ENCODE measurements at places on chromosomes 5 and 9. TPM values are rescaled to one million over a fixed set of nuclear protein-coding genes. Genes with fewer than 3 reads are reported as not detected.

SLC36A3 gene
- polyA plus RNA-seq, result not detected

CRB2 gene
- 0.05 TPM for polyA plus RNA-seq

ANGPTL2 gene
- polyA plus RNA-seq, result not detected

ITK gene
- 129 TPM for polyA plus RNA-seq

SPATA31A3 gene
- polyA plus RNA-seq, result not detected

SPACA9 gene
- polyA plus RNA-seq, result 1.4 TPM

C1QTNF3 gene
- polyA plus RNA-seq, result 0.39 TPM

ANKRD34B gene
- not detected for polyA plus RNA-seq

PGM5 gene
- not detected for polyA plus RNA-seq

MARVELD2 gene
- 1.4 TPM for polyA plus RNA-seq

FIBCD1 gene
- polyA plus RNA-seq, result not detected

JAK2 gene
- polyA plus RNA-seq, result 9.6 TPM

HNRNPK gene
- 884 TPM for polyA plus RNA-seq

- H3K27me3 ChIP-seq, result no peaks in the 10 kb centered on the region
- H3K4me1 ChIP-seq, result peaks cover 58% of the 10 kb centered on the region
- DNase-seq, result no peak
- H3K36me3 ChIP-seq, result peaks cover 19% of the 10 kb centered on the region
- H3K27ac ChIP-seq, result no peak overlapping the region
These were observed 9.7 kb downstream of the PTGER4 start for GRCh38 chr5:40689438-40689837.

DNA sequence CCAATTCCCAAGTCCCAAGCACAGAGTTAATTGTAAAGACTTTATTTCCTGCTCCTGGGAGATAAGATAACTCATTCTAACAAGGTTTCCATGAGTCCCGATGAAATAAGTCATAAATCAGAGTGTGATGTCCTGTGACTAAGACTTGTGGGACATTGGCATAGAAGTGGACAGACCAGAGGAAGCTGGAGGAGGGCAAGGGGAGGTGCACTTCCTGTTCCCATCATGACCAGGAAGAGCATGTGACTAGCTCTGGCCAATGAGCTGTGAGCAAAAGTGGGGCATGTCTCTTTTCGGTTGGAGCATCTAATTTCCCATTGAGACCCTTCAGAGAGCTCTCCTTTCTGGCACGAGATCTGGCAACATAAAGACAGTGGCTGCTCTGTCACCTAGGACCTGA, 100.4 kb downstream of the ZNF354C start:
- no peaks in the 10 kb centered on the region for H3K36me3 ChIP-seq
- no peak for DNase-seq
- H3K27me3 ChIP-seq, result no peaks in the 10 kb centered on the region
- no peak overlapping the region for H3K27ac ChIP-seq

- no peak for DNase-seq
- no peaks in the 10 kb centered on the region for H3K4me1 ChIP-seq
- no peak overlapping the region for H3K4me3 ChIP-seq
- no peaks in the 10 kb centered on the region for H3K27me3 ChIP-seq
- no peak overlapping the region for H3K27ac ChIP-seq
- H3K36me3 ChIP-seq, result no peaks in the 10 kb centered on the region
These were observed 169.2 kb downstream of the SAXO1 start for GRCh38 chr9:18863791-18864190.

GRCh38 chr5:94188725-94189124, 429.7 kb downstream of the KIAA0825 start:
- no peak overlapping the region for H3K4me3 ChIP-seq
- H3K36me3 ChIP-seq, result no peaks in the 10 kb centered on the region
- no peaks in the 10 kb centered on the region for H3K4me1 ChIP-seq
- no peaks in the 10 kb centered on the region for H3K27me3 ChIP-seq
- no peak overlapping the region for H3K27ac ChIP-seq

- no peak for DNase-seq
- no peak overlapping the region for H3K27ac ChIP-seq
- H3K36me3 ChIP-seq, result no peaks in the 10 kb centered on the region
- H3K4me3 ChIP-seq, result no peak overlapping the region
- no peaks in the 10 kb centered on the region for H3K27me3 ChIP-seq
These were observed 128.2 kb downstream of the YTHDC2 start for GRCh38 chr5:113641715-113642114.

GRCh38 chr5:148599187-148599586, 55.1 kb downstream of the HTR4 start:
- H3K27me3 ChIP-seq, result no peaks in the 10 kb centered on the region
- no peak for DNase-seq
- no peak overlapping the region for H3K4me3 ChIP-seq
- no peaks in the 10 kb centered on the region for H3K4me1 ChIP-seq
- no peak overlapping the region for H3K27ac ChIP-seq

- DNase-seq, result no peak
- H3K36me3 ChIP-seq, result no peaks in the 10 kb centered on the region
- no peaks in the 10 kb centered on the region for H3K27me3 ChIP-seq
- H3K27ac ChIP-seq, result no peak overlapping the region
- H3K4me3 ChIP-seq, result no peak overlapping the region
These were observed 413.4 kb upstream of the SLC30A5 start for GRCh38 chr5:68680366-68680765.

DNA sequence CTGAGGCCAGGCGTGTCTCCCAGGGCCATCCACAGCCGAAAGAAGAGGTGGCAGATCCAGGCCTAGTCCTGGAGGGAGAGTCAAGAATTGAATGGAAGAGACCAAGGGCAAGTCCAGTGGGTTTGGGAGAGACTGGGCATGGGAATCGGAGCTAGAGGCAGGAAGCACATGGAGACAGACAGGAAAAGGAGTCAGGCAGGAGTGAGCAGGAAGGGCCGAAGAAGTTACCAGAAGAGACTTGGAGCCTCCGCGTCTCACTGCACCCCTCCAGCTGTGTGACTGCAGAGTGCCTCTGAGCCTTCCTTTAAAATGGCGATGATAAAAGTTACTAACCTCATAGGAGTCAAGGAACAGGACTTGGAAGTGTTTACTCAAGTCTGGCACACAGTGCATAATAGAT, 64.4 kb upstream of the ANGPTL2 start:
- no peak overlapping the region for H3K27ac ChIP-seq
- no peaks in the 10 kb centered on the region for H3K36me3 ChIP-seq
- H3K27me3 ChIP-seq, result no peaks in the 10 kb centered on the region
- H3K4me3 ChIP-seq, result no peak overlapping the region

DNA sequence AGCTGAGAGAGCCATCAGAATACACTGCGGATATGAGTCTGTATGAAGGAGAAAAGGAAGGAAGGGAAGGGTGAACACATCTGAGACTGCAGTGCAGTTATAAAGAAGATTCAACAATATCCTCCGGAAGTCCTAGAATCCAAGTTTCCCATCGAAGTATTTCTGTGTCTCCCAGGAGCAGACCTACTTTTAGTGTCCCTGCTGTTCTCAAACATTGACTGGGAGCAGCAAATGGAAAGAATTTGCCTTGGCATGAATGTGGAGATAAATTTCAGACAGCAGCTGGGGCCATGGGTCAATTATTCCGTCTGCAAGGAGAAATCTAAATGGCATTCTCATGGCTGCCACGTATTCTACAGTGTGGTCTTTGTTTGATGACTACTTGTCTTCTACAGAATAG, 478.1 kb upstream of the SMC2 start:
- H3K36me3 ChIP-seq, result no peaks in the 10 kb centered on the region
- no peaks in the 10 kb centered on the region for H3K4me1 ChIP-seq
- H3K27ac ChIP-seq, result no peak overlapping the region
- no peak for DNase-seq
- H3K27me3 ChIP-seq, result no peaks in the 10 kb centered on the region
- H3K4me3 ChIP-seq, result no peak overlapping the region

GRCh38 chr5:43281840-43282658, 31.2 kb downstream of the HMGCS1 start:
- no peaks in the 10 kb centered on the region for H3K36me3 ChIP-seq
- H3K27ac ChIP-seq, result no peak overlapping the region
- no peaks in the 10 kb centered on the region for H3K4me1 ChIP-seq
- no peak for DNase-seq
- H3K27me3 ChIP-seq, result no peaks in the 10 kb centered on the region

- H3K27ac ChIP-seq, result no peak overlapping the region
- H3K4me3 ChIP-seq, result no peak overlapping the region
- no peaks in the 10 kb centered on the region for H3K36me3 ChIP-seq
- H3K27me3 ChIP-seq, result no peaks in the 10 kb centered on the region
These were observed 151.1 kb upstream of the SMIM23 start for GRCh38 chr5:171634511-171634910.

GRCh38 chr9:117073539-117074341, 341.1 kb downstream of the ASTN2 start:
- no peak for DNase-seq
- H3K4me1 ChIP-seq, result no peaks in the 10 kb centered on the region
- H3K27ac ChIP-seq, result no peak overlapping the region
- H3K4me3 ChIP-seq, result no peak overlapping the region
- H3K27me3 ChIP-seq, result no peaks in the 10 kb centered on the region

DNA sequence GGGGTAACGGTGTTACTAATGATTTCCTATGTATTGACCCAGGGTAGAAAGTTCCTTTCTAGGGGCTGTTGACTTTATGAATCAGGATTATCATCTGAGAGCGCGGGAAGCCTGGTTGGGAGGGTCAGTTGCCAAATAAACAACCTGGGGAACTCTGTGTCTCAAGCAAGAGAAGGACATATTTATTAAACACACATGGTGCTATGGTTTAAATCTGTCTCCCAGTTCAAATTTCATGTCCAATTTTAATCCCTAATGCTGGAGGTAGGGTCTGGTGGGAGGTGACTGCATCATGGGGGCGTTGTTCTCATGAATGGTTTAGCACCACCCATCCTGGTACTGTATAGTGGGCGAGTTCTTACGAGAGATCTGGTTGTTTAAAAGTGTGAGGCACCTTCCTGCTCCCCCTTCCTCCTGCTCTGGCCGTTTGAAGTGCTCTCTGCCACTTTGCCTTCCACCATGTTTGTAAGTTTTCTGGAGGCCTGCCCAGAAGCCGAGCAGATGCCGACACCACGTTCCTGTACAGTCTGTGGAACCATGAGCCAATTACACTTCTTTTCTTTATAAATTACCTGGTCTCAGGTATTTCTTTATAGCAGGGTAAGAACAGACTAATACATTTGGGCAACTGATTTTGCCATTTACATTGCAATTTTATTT, 19.7 kb upstream of the GAS1 start:
- H3K27ac ChIP-seq, result no peak overlapping the region
- no peaks in the 10 kb centered on the region for H3K36me3 ChIP-seq
- H3K27me3 ChIP-seq, result peaks cover 5% of the 10 kb centered on the region
- no peak overlapping the region for H3K4me3 ChIP-seq
- no peak for DNase-seq

- no peak for DNase-seq
- no peak overlapping the region for H3K4me3 ChIP-seq
- no peak overlapping the region for H3K27ac ChIP-seq
- no peaks in the 10 kb centered on the region for H3K27me3 ChIP-seq
- H3K36me3 ChIP-seq, result no peaks in the 10 kb centered on the region
These were observed 81.7 kb downstream of the MACROH2A1 start for GRCh38 chr5:135317286-135317685.

DNA sequence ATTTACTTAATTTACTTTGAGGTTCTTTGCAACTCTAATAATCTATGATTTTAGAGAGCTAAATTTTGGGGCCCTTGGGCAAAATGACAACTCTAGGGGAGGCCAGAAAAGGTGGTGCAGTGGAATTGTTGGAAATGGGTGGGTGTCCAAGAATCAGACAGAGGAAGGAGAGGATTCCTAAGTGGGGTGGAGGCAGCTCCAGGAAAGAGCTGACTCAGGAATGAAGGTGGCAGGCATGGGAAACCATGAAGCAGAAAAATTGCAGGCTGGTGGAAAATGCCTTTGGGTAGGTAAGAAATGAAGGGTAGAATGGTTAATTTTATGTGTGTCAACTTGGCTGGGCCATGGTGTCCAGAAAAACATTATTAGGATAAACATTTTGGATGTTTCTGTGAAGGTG, 248.5 kb upstream of the TUT7 start:
- no peaks in the 10 kb centered on the region for H3K36me3 ChIP-seq
- no peak overlapping the region for H3K27ac ChIP-seq
- H3K4me3 ChIP-seq, result no peak overlapping the region
- no peaks in the 10 kb centered on the region for H3K4me1 ChIP-seq
- H3K27me3 ChIP-seq, result no peaks in the 10 kb centered on the region

GRCh38 chr5:125750861-125751186, 672.4 kb upstream of the GRAMD2B start:
- H3K27me3 ChIP-seq, result no peaks in the 10 kb centered on the region
- no peaks in the 10 kb centered on the region for H3K4me1 ChIP-seq
- H3K27ac ChIP-seq, result no peak overlapping the region
- no peaks in the 10 kb centered on the region for H3K36me3 ChIP-seq

- no peak overlapping the region for H3K27ac ChIP-seq
- no peak overlapping the region for H3K4me3 ChIP-seq
- H3K4me1 ChIP-seq, result no peaks in the 10 kb centered on the region
- no peak for DNase-seq
These were observed 14.0 kb upstream of the PWWP2A start for GRCh38 chr5:160133071-160133917.

- no peak overlapping the region for H3K4me3 ChIP-seq
- no peak overlapping the region for H3K27ac ChIP-seq
- DNase-seq, result peak; percentile 83
- no peaks in the 10 kb centered on the region for H3K27me3 ChIP-seq
- no peaks in the 10 kb centered on the region for H3K36me3 ChIP-seq
These were observed 364.5 kb downstream of the MAN2A1 start for GRCh38 chr5:110054240-110054639.

DNA sequence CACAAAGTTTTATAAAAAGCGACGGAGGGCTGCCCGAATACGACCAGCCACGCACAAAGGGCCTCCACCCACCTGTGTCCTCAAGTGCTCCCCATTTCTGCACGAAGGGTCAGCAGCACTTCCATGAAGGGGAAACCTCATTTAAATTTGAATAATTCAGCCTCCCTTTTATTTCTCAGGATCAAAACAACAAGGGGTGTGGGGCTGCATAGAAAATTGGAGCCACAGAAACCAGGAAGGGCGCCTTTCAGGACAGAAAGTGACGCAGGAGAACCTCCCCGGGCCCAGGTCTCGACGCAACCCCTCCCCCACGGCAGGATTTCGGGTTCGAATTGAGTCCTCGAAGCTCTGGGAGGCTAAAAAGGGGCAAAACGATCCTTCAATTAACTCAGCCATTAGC, 2.1 kb downstream of the NRARP start:
- DNase-seq, result no peak
- H3K27me3 ChIP-seq, result peaks cover 42% of the 10 kb centered on the region
- no peak overlapping the region for H3K4me3 ChIP-seq
- no peaks in the 10 kb centered on the region for H3K36me3 ChIP-seq
- H3K4me1 ChIP-seq, result peaks cover 17% of the 10 kb centered on the region
- H3K27ac ChIP-seq, result peak overlapping the region; percentile 64

DNA sequence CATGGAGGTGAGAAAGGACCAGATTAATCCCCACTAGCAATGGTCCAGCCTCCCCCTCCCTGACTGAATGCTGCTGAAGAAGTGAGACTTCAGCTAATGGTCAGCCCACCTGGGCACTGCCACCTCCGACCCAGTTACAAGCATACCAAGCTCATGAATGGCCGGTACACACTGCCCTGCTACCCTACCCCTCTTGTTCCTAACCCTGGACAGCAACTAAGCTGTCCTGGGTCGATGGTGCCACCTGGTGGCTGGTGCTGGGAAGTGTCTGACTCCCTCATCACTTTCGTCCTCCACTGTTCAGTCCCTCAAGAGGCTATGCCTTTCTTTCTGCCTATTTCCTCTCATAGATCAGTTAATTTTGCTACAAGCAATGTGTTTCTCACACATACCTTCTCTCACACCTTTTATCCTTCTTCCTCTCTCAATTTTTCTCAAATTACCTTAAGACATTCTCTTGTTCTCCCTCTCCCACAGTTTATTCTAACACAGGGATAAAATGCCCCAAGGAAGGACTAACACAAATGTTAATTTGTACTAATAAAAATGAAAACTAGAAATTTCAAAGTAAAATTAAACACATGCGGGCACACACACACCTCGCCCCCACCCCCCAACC, 42.4 kb downstream of the PAX5 start:
- H3K4me3 ChIP-seq, result no peak overlapping the region
- no peaks in the 10 kb centered on the region for H3K36me3 ChIP-seq
- H3K27ac ChIP-seq, result no peak overlapping the region
- no peaks in the 10 kb centered on the region for H3K4me1 ChIP-seq
- H3K27me3 ChIP-seq, result peaks cover 17% of the 10 kb centered on the region

Measured in CD8-positive, alpha-beta memory T cell (primary cell).